ENCODE measurements at places on chromosomes 2 and 18. TPM values are rescaled to one million over a fixed set of nuclear protein-coding genes. Genes with fewer than 3 reads are reported as not detected.

DNA sequence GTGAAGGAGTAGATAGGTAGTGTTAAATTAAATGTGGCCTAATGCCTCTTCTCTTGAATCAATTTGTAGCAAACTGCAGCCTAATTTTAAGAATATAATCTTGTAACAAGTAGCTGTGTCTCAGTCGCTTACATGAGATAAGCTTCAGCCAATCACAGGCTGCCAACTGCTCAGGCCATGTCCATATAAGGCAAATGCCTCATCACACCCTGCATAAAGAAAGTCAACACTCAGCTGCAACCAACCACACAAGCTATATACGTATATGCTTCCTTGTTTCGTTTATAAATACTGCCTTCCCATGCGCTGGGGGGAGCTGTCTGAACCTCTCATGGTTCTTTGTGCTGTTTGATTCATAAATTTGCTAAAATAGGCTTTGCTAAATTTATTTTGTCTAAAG lies 476.3 kb downstream of the TRIB2 start:
- DNase-seq: no peak

DNA sequence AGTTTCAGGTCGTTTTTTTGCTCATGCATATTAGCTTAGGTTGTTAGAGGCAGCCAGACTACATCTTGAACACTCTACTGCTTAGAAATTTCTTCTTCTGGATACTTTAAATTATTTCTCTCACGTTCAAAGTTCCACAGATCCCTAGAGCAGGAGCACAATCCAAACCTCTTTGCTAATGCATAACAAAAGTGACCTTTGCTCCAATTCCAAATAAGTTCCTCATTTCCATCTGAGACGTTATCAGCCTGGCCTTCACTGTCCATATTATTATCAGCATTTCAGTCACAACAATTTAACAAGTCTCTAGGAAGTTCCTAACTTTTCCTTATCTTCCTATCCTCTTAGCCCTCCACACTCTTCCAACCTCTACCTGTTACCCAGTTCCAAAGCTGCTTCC lies 50.4 kb upstream of the ERMN start:
- no peak for DNase-seq

DNA sequence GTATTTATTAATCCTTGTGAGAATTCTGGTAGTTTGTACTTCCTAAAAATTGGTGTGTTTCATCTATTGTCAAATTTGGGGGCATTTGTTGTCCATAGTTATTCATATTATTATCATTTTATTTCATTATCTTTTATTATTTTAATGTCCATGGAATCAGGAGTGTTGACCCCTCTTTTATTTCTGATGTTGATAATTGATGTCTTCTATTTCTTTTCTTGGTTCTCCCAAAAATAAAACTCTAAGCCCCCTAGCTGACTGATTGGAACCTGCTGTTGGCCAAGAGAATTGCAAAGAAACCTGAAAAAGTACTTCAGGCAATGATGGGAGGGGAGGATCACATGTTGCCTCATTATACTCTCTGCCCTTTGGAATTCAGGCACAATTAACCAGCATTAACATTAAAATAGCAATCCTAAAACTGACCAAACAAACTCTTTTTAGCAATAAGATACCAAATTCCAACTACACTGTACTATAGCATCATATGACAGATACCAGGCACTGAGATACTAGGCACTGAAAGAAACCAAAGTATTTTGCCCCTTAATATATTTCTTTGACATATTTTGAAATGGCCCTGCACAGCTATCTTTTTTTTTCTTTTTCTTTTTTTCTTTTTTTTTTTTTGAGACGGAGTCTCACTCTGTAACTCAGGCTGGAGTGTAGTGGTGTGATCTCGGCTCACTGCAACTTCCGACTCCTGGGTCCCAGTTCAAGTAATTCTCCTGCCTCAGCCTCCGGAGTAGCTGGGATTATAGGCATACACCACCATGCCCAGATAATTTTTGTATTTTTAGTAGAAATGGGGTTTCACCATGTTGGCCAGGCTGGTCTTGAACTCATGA lies 1097.2 kb upstream of the CNTNAP5 start:
- no peak for DNase-seq

DNA sequence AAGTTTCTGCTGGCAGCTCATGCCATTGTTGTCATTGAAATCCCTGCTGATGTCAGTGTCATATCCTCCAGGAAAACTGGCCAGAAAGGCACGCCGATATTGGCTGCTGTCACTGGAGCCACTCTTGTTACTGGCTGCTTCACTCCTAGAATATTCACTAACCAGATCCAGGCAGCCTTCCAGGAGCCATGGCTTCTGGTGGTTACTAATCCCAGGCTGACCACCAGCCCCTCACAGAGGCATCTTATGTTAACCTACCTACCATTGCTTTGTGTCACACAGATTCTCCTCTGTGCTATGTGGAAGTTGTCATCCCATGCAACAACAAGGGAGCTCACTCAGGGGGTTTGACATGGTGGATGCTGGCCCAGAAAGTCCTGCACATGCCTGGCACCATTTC lies 27.0 kb upstream of the MTX2 start:
- no peak for DNase-seq

GRCh38 chr2:81303321-81303720 lies 998.8 kb upstream of the LRRTM1 start:
- DNase-seq: no peak

DNA sequence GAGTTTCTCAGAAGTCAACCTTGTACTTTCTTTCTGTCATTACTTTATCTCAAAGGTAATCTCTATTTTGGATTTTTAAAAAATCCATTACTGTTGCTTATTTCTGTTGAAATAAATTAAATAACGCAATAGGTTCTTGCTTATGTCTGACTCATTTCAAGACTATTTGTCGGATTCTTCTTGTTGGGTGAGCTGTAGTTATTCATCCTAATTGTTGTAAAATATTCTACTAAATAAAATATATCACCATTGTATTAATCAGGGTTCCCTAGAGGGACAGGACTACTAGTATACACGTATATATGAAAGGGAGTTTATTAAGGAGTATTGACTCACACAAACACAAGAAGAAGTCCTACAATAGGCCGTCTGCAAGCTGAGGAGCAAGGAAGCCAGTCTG lies 403.9 kb upstream of the CYRIA start:
- DNase-seq: no peak

- no peak for DNase-seq
These were observed 89.7 kb upstream of the COL3A1 start for GRCh38 chr2:188884517-188884916.

The TTN gene
- polyA plus RNA-seq: 0.90 TPM

The TET3 gene
- 26.2 TPM for polyA plus RNA-seq

All from right renal pelvis (tissue), 4 donors.